ENCODE measurements at places on chromosomes 12 and 14. TPM values are rescaled to one million over a fixed set of nuclear protein-coding genes. Genes with fewer than 3 reads are reported as not detected.

The IGF1 gene
- total RNA-seq = 0.12 TPM

The ATXN3 gene
- 35.3 TPM for total RNA-seq

The LHX5 gene
- not detected for total RNA-seq

The TPH2 gene
- total RNA-seq = not detected

The LRRIQ1 gene
- 1.1 TPM for total RNA-seq

The PPP1R1A gene
- total RNA-seq = not detected

The CINP gene
- 30.2 TPM for total RNA-seq

The HELB gene
- total RNA-seq = 4.0 TPM

The AICDA gene
- total RNA-seq = not detected

The ENDOU gene
- under 0.01 TPM for total RNA-seq

The SNAPC1 gene
- 16.4 TPM for total RNA-seq

The PTGER2 gene
- 0.97 TPM for total RNA-seq

The CATSPERB gene
- not detected for total RNA-seq

The WNT1 gene
- total RNA-seq = not detected

The CELA1 gene
- total RNA-seq = not detected

The PRH2 gene
- total RNA-seq = not detected

The MUCL1 gene
- not detected for total RNA-seq

The PARPBP gene
- total RNA-seq = 5.0 TPM

The A2ML1 gene
- under 0.01 TPM for total RNA-seq

The MAP3K9 gene
- 1.7 TPM for total RNA-seq

The GLS2 gene
- total RNA-seq = not detected

The TOMM20L gene
- not detected for total RNA-seq
